ENCODE measurements at places on chromosomes 6 and 20. TPM values are rescaled to one million over a fixed set of nuclear protein-coding genes. Genes with fewer than 3 reads are reported as not detected.

The TENT5A gene
- polyA plus RNA-seq = 12.5 TPM

The SLC52A3 gene
- polyA plus RNA-seq = not detected

The BPI gene
- not detected for polyA plus RNA-seq

The GPR63 gene
- polyA plus RNA-seq = not detected

The PAK5 gene
- not detected for polyA plus RNA-seq

The SNX5 gene
- polyA plus RNA-seq = 111 TPM

The TNFRSF21 gene
- polyA plus RNA-seq = 0.21 TPM

The MOXD1 gene
- polyA plus RNA-seq = 11.2 TPM

The SPDEF gene
- polyA plus RNA-seq = not detected

The DYNLT1 gene
- 66.7 TPM for polyA plus RNA-seq

The IP6K3 gene
- polyA plus RNA-seq = not detected

The IL17A gene
- polyA plus RNA-seq = not detected

The SRSF12 gene
- polyA plus RNA-seq = 0.06 TPM

The TRIM31 gene
- polyA plus RNA-seq = not detected

The GNAS-AS1 gene
- 0.35 TPM for polyA plus RNA-seq

The PAX1 gene
- not detected for polyA plus RNA-seq

The IMPG1 gene
- polyA plus RNA-seq = not detected

The PTPRA gene
- polyA plus RNA-seq = 22.9 TPM

The COL9A1 gene
- 0.12 TPM for polyA plus RNA-seq

The CCDC170 gene
- not detected for polyA plus RNA-seq

The TUBB2B gene
- 0.15 TPM for polyA plus RNA-seq

The FAM184A gene
- polyA plus RNA-seq = not detected

The KAT14 gene
- 12.7 TPM for polyA plus RNA-seq

The MYMX gene
- not detected for polyA plus RNA-seq

The GCM1 gene
- 0.09 TPM for polyA plus RNA-seq

The RBPJL gene
- not detected for polyA plus RNA-seq

The LY6G6F gene
- 0.60 TPM for polyA plus RNA-seq

The VNN1 gene
- 0.17 TPM for polyA plus RNA-seq

The ACTL10 gene
- polyA plus RNA-seq = 1.2 TPM

The LY6G6C gene
- not detected for polyA plus RNA-seq

The RAET1G gene
- polyA plus RNA-seq = not detected

The FBXO30 gene
- polyA plus RNA-seq = 2.3 TPM

The ERVFRD-1 gene
- not detected for polyA plus RNA-seq

The LAMA4 gene
- not detected for polyA plus RNA-seq

The RPS10 gene
- 1,974 TPM for polyA plus RNA-seq

The SLC25A27 gene
- not detected for polyA plus RNA-seq

The PBOV1 gene
- polyA plus RNA-seq = not detected

The ADAM33 gene
- polyA plus RNA-seq = not detected
